ENCODE measurements at places on chromosomes 1 and 21.

GRCh38 chr1:17350083-17350482 is 21.9 kb upstream of the PADI6 start:
- DNase-seq: no peak

DNA sequence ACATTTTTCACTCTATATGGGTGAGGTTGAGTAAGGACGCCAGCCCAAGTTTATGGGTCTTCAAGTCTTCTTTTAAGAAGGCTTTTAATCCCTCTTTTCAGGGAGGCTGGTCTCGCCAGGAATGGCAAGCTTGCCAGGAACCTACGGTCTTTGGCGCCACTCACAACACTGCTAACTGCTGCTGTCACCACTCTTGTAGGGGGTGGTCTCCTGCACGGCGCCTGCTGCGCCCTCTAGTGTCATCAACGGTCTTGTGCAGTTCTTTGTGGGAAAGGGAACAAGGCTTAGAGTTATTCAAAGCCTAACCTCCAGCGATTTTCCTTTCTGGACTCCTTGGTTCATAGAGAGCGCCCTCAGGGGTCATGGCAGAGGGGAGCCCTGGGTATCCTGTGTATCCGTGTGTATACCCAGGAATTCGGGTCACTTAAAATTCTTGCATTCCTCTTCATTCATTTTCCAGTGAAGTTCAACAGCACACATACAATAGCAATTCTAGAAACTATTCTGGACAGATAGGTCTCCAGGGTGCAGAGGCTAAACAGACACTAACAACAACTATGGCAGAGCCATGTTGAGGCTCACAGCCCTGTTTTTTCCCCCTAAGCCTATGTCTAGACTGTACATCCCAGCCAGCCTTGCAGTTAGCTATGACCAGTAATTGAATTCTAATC is 392.8 kb upstream of the CAMK1G start:
- no peak for DNase-seq

- DNase-seq: no peak
Observed at GRCh38 chr1:194300776-194301175, 1114.4 kb upstream of the B3GALT2 start.

DNA sequence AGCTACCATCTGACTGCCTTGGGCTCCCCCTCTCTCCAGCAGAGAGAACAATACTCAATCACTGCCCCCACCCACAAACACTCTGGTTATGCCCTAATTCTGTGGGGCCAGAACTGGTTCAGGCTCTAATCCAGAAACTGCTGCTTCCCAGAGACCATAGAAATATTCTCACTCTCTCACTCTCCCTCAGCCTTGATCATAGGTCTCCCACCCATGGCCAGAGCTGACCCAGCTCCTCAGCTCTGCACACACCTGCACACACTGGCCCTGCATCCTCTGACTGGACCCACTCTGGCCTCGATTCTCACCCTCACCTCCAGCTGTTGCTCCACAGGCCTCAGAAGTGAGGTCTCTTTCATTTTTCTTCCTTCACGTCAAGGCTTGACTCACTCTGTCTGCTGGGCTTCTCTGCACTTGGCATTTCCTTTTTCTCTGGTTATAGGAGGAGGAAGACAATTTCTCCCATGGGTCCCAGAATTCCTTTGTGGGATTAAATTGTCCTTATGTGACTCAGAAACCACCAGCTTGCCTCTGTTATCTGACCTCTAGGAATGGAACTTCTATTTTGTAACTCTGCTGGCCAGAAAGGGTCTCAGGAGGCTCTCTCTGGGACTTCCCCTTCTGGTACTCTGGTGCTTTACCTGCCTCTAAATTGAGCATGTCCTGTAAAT is 15.6 kb upstream of the ZMYM6 start:
- no peak for DNase-seq

- no peak for DNase-seq
Observed at GRCh38 chr21:35179990-35180540, 131.0 kb upstream of the RUNX1 start.

DNA sequence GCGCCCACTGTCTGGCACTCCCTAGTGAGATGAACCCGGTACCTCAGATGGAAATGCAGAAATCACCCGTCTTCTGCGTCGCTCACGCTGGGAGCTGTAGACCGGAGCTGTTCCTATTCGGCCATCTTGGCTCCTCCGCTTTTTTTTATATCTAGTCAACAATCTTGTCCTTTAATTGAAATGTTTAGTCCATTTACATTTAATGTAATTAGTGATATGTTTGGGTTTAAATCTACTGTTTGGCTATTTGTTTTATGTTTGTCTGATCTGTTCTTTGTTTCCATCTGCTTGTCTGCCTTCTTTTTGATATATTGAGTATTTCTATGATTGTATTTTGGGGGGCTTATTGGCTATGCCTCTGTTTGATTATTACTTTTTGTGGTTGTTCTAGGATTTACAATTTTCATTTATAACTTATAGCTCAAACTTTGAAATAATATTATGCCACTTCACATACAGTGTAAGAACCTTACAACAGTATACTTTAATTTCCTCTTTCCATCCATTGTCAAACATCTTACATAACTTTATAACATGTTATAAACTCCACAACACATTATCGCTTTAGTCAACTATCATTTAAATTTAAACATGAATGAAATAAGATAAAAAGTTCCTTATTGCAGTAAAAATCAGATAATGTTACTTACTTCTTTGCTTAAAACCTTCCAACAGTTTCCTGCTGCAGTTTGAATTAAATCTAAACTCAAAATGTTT is 16.5 kb upstream of the RYR2 start:
- DNase-seq: no peak

DNA sequence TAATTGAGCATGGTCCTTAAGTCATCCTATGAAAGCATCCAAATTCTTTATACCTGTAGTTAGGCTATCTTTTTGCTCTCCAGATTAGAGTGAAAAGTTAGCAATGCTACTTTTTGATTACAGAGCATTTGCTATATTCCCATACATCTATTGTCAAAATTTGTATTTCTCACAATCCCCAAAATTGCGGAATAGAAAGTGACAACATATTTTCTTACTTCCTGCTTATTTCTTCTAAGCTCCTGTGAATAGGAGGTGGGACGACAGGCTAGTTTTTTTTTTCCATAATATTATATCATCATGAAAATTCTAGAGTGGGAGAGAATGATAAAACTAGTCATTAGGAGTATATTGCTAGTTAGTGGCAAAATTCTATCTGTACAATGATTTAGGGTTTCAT is 264.0 kb upstream of the DPYD start:
- no peak for DNase-seq

DNA sequence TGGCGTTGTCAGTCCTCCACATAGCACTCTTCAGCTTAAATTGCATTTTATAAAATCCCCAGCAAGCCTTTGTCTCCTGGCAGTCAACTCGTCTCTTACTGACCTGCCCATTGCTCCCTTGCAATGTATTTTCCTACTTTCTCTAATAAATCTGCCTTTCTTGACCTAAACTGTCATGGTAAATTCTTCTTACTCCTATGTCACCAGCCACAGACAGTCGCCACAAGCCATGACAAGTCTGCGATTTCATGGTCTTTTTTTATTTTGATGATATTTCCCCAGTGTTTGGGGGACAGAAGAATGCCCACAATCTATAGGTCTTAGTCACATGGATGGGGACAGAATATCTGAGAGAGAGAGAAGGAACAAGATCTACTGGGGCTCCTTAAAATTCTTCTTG is 8.4 kb downstream of the IFNAR2 start:
- DNase-seq: no peak

GRCh38 chr1:107151295-107151694 is 10.5 kb downstream of the NTNG1 start:
- DNase-seq: no peak

GRCh38 chr1:17802945-17803344 is 47.8 kb downstream of the ACTL8 start:
- DNase-seq: no peak

- no peak for DNase-seq
Observed at GRCh38 chr21:31647650-31648049, 11.8 kb upstream of the SOD1 start.

GRCh38 chr1:156394835-156395461 is 25.9 kb downstream of the RHBG start:
- no peak for DNase-seq

- DNase-seq: no peak
Observed at GRCh38 chr1:70627910-70628309, 216.8 kb downstream of the CTH start.

GRCh38 chr1:71083271-71083670 is 2.4 kb upstream of the ZRANB2 start:
- no peak for DNase-seq

DNA sequence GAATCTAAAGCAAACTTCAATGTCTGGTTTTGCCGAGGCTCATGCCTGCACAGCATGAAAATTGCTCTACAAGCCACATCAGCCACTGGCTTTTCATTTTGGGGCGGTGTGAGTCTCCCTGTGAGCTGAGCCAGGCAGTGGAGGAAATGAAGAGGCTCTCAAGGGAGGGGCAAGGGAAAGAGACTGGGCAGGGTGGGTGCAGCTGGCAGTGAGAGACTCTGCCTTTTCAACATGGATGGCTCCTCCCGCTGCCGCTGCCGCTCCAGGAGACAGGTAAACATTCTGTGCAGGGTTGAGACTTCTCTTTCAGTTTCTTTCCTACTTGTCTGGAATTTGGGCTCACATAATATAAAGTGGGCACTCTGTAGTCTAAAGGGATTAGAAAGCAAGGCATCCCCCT is 11.3 kb upstream of the CTSE start:
- DNase-seq: no peak

DNA sequence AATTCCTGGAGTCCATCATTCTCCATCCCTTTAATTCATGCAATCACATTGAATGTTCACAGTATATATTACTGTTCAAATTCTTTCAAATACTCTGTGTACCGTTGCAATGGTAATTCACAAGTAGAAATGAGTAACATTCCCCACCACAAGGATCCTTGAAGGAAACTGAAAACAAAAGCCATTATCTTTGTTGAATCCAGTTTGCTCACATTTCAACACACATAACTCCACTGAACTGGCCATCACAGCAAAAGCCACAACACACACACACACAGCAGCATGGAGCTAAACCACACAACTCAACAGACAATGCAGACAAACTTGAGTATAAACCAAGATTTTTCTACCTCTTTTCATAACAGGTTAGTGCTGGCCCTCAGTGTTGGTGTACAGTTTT is 188.3 kb upstream of the GREM2 start:
- no peak for DNase-seq

- peak; percentile 41 for DNase-seq
Observed at GRCh38 chr1:243837907-243838535, 12.0 kb downstream of the AKT3 start.

DNA sequence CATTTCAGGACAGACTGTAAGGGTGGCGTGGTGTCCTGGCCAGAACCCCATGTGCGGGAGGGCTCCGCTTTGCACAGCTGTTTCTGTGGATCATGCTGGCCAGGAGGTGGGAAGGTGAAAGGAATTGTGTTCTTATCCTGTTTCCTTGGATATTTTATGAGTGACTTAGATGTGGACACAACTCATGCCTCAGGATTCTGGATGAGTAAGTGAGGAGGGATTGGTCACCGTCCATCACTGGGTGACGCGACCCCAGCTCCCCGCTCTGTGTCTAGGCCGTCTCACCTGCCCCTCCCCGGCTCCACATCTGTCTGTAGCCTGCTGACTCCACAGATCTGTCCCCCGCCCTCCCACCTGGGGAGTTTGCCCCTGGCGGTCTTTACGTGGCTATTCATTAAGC is 48.8 kb downstream of the PIK3CD start:
- DNase-seq: no peak

DNA sequence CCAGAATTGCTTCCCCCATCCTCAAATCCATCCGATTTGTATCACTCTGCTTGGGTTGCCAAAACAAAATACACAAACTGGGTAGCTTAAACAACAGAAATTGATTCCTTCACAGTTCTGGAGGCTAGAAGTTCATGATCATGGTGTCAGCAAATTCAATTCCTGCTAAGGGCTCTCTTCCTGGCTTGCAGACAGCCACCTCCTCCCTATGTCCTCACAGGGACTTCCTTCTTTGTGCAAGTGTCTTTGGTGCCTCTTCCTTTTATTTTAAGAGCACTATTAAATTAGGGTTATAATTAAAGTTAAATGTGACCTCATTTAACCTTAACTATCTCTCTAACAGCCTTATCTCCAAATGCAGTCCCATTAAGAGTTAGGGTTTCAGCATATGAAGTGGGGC is 112.8 kb downstream of the PLPP3 start:
- DNase-seq: no peak

GRCh38 chr1:85149805-85150204 is 51.0 kb downstream of the SYDE2 start:
- DNase-seq: no peak
